ENCODE measurements at places on chromosomes 7 and 10. TPM values are rescaled to one million over a fixed set of nuclear protein-coding genes. Genes with fewer than 3 reads are reported as not detected.

DNA sequence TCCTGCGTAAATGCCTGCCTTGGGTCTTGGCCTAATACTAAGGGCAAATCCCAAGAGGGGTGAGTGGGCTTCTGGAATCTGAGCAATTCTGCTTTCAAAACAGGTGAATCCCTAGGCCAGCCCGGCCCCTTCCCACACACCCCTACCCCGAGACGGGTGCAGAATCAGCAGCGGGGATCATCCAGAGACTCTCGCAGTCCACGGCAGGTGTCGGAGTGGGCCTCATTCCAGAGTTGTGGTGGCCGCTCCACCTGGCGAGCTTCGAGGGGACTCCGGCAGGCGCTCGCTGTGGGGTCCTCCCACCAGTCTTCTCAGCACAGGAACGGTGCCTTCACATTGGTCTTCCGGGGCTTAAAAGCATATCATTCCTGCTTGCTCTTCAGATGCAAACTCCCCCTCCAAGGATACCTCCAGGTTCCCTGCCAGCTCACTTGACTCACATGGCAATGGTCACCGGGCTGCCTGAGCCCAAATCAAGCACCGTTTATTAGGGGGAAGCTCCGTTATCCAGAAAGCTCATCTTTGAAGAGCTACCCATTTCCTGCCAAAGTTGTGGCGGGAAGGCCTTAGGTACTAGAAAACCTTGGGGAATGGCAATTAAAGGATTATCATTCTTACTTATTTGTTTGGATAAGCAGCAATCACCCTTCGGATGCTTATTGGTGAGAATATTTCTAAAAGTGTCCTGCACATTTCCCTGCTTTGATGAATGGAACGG lies 67.6 kb downstream of the PRKAG2 start:
- no peak overlapping the region for H3K4me3 ChIP-seq
- no peak overlapping the region for H3K27ac ChIP-seq
- DNase-seq: no peak
- no peaks in the 10 kb centered on the region for H3K27me3 ChIP-seq
- H3K4me1 ChIP-seq: no peaks in the 10 kb centered on the region
- H3K36me3 ChIP-seq: no peaks in the 10 kb centered on the region

- H3K4me3 ChIP-seq: peak overlapping the region; percentile 94
- H3K4me1 ChIP-seq: no peaks in the 10 kb centered on the region
- H3K36me3 ChIP-seq: peaks cover 17% of the 10 kb centered on the region
- H3K27ac ChIP-seq: peak overlapping the region; percentile 95
- no peaks in the 10 kb centered on the region for H3K27me3 ChIP-seq
Observed at GRCh38 chr7:111560773-111561653, 1.3 kb downstream of the IMMP2L start.

GRCh38 chr10:24408365-24408764 lies 199.4 kb downstream of the KIAA1217 start:
- H3K27me3 ChIP-seq: no peaks in the 10 kb centered on the region
- DNase-seq: no peak
- H3K4me3 ChIP-seq: no peak overlapping the region
- H3K27ac ChIP-seq: no peak overlapping the region
- H3K4me1 ChIP-seq: no peaks in the 10 kb centered on the region

DNA sequence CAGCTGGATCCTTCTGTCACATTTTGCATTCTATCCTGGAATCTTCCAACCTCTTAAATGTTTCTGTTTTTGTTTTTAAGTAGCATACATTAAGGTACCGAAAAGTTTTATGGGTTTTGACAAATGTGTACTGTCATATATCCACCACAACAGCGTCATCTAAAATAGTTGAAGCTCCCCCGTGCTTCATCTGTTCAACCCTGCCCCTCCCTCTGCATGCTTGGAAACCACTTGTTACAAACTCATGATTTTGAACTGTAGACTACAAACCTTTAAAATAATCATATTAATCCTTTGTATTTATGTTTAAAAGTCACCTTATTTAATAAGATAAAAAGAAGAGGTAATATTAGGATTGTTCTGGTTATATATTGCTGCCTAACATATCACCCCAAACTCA lies 182.8 kb upstream of the SMIM30 start:
- H3K36me3 ChIP-seq: no peaks in the 10 kb centered on the region
- no peaks in the 10 kb centered on the region for H3K27me3 ChIP-seq
- DNase-seq: no peak
- H3K4me3 ChIP-seq: no peak overlapping the region

GRCh38 chr7:40720416-40720815 lies 585.6 kb downstream of the SUGCT start:
- peaks cover 5% of the 10 kb centered on the region for H3K4me1 ChIP-seq
- no peaks in the 10 kb centered on the region for H3K36me3 ChIP-seq
- no peak for DNase-seq
- no peaks in the 10 kb centered on the region for H3K27me3 ChIP-seq
- no peak overlapping the region for H3K4me3 ChIP-seq
- H3K27ac ChIP-seq: no peak overlapping the region

- H3K4me1 ChIP-seq: no peaks in the 10 kb centered on the region
- DNase-seq: no peak
- no peak overlapping the region for H3K4me3 ChIP-seq
- H3K27ac ChIP-seq: no peak overlapping the region
- H3K36me3 ChIP-seq: no peaks in the 10 kb centered on the region
Observed at GRCh38 chr10:18830277-18830676, 171.0 kb downstream of the ARL5B start.

Gene SPDYE6
- total RNA-seq: not detected
